ENCODE measurements at places on chromosomes 4 and X.

DNA sequence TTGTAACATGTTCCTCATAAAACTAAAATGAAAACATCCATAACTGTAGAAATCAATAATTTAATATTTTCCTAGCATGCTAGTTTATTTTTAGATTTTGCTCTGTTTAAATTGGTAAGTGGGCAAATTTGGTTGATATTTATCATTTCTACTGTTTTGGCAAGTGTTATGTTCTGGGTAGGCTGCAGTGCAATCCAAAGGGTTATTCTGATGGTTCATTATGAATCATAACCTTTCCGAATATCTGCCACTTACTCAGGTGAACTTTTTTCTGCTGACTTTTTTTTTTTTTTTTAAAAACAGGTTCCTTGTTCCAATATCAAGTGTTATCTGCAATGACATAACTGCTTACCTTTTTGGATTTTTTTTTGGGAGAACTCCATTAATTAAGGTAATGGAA lies 52.0 kb downstream of the CDS1 start:
- no peak for DNase-seq

DNA sequence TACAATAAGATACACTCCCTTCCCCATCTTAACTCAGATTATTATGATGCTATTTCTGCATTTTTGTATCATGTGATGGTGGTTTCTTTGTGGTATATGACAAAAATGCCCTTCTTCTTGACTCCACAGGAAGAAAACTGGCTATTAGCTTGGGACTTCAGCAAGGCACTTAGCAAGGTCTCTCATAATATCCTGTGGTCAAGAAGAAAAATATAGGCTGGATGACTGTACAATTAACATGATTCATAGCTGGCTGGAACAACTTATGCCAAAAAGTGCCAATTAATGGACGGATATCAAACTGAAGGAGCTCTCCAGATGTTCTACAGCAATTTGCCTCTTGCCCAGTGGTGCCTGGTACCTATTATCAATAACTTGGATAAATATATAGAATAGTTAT lies 2.3 kb upstream of the MID1IP1 start:
- no peak for DNase-seq

DNA sequence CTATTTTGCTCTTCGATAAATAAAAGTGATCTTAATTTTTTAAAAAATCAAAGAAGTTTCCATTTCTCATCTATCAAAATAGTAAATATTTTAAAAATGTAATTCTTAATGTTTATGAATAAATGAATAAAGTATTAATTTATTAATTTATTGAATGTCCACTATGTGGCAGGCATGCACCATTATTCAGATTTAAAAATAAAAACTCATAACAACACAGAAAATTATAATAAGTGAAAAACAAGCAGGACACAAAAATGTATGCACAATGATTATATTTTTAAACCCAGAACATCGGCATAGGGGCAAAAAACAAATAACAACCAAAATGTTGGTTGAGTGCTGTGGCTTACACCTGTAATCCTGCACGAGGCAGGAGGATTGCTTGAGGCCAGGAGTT lies 5.3 kb upstream of the PYURF start:
- DNase-seq: no peak

DNA sequence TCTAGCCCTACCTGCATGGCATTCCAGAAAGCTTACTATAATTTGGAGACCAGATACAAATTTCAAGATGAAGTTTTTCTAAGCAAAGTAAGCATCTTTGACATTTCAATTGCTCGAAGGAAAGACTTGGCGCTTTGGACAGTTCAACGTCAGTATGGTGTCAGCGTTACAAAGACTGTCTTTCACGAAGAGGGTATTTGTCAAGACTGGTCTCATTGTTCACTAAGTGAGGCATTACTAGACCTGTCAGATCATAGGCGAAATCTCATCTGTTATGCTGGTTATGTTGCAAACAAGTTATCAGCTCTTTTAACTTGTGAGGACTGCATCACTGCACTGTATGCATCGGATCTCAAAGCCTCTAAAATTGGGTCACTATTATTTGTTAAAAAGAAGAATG lies 17.6 kb downstream of the THAP9 start:
- DNase-seq: no peak

Measured in pancreas (tissue), 10 donors.